MM.1S (cell line): ENCODE measurements at places on chromosomes 4 and X.

- no peaks in the 10 kb centered on the region for H3K4me1 ChIP-seq
- no peaks in the 10 kb centered on the region for H3K36me3 ChIP-seq
- H3K4me3 ChIP-seq = peak within 1 kb of the TSS; percentile 68
- H3K27me3 ChIP-seq = no peaks in the 10 kb centered on the region
Measured at GRCh38 chr4:86891762-86892635, at the start of gene C4orf36. C4orf36 (minus strand) TSS chr4:86892422; CDS start chr4:86891520, 902 bp downstream.

DNA sequence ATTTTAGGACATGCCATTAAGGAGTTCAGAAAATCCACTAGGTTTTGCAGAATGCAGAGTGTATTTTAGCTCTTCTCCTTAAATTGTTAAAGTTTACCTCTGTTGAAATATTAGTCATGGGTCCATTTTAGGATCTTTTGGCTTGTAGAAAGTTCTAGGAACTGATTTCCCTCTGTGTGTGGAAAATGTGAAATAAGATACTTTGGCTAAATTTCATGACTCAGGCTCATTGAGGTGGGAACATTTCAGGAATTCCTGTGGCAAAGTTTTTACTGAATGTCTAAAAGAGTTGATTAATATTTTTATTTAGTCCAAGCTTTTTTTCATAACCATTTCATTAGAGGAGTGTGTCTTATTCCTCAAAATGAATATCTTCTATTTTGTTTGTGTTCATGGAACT is 7.0 kb downstream of the FHIP1A start:
- no peak overlapping the region for H3K27ac ChIP-seq
- no peak for DNase-seq
- H3K4me3 ChIP-seq = no peak overlapping the region
- no peaks in the 10 kb centered on the region for H3K4me1 ChIP-seq

GRCh38 chr4:77187322-77187721 is 30.3 kb downstream of the CCNG2 start:
- H3K27me3 ChIP-seq = no peaks in the 10 kb centered on the region
- H3K27ac ChIP-seq = no peak overlapping the region
- no peaks in the 10 kb centered on the region for H3K36me3 ChIP-seq
- no peak for DNase-seq
- H3K4me1 ChIP-seq = no peaks in the 10 kb centered on the region
- no peak overlapping the region for H3K4me3 ChIP-seq

- H3K27ac ChIP-seq = peak overlapping the region; percentile 80; the same call in 1 of the 2 replicates
- H3K36me3 ChIP-seq = no peaks in the 10 kb centered on the region
- H3K27me3 ChIP-seq = no peaks in the 10 kb centered on the region
Measured at GRCh38 chrX:132023896-132024386, 839 bp downstream of the STK26 start.

DNA sequence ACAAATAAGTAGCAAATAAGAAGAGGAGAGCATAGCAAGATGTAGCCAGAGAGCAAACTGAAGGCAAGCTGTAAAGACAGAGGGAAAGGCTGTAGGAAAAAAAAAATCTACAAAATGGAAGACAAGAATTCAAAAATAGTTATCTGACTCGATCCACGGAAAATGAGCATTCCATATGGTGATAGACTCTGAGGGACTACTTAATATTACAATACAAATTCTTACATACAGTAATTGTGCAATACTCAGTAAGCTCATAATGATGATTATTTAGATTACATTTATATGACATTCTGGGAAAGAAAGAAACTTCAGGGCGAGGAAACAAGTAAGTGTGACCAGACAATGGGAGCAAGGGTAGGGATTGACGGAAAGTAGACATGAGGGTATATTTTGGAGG is 102.6 kb downstream of the UNC5C start:
- no peaks in the 10 kb centered on the region for H3K4me1 ChIP-seq
- DNase-seq = no peak
- no peak overlapping the region for H3K27ac ChIP-seq
- H3K27me3 ChIP-seq = no peaks in the 10 kb centered on the region

GRCh38 chr4:89337681-89338080 is 30.1 kb upstream of the GPRIN3 start:
- peaks cover 11% of the 10 kb centered on the region for H3K4me1 ChIP-seq
- no peaks in the 10 kb centered on the region for H3K36me3 ChIP-seq
- DNase-seq = no peak
- no peak overlapping the region for H3K27ac ChIP-seq
- no peak overlapping the region for H3K4me3 ChIP-seq
- H3K27me3 ChIP-seq = no peaks in the 10 kb centered on the region

DNA sequence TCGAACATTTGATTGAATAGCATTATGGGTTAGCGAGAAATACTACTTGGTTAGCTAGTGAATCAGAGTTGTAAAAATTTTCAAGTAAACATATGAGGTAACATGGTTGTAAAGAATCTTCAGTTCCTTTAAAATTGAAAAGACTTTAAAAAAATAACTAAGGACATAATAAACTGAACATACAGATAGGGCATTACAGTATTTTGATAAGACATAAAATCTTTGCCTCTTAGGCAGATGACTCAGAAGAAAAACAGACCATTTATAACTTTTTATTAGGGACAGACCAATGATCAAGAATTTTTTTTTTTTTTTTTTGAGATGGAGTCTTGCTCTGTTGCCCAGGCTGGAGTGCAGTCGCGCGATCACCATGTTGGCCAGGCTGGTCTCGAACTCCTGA is 43.1 kb downstream of the PNMA5 start:
- no peak overlapping the region for H3K27ac ChIP-seq
- no peak for DNase-seq
- no peaks in the 10 kb centered on the region for H3K4me1 ChIP-seq
- H3K27me3 ChIP-seq = no peaks in the 10 kb centered on the region

DNA sequence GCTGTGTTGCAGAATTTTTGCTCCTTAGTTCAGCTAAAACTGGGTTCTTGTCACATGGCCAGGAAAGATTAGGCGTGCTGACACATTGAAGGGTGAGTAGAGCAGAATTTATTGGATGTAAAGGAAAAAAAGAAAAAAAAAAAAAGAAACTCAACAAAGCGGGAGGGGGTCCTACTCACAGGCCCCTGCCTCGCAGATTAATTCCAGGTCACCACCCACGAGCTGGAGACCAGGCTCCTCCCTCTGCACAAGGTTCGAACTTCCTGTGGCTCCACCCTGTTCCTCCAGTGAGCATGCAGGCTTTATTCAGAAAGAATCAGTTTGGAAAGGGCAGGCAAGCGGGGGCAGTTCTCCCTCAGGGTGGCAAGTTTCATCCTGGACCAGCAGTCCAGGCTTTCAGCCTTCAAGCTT is 17.1 kb downstream of the MGST2 start:
- no peaks in the 10 kb centered on the region for H3K36me3 ChIP-seq
- H3K27me3 ChIP-seq = no peaks in the 10 kb centered on the region
- no peak overlapping the region for H3K4me3 ChIP-seq
